A673 (cell line): ENCODE measurements at places on chromosomes 4 and X. TPM values are rescaled to one million over a fixed set of nuclear protein-coding genes. Genes with fewer than 3 reads are reported as not detected.

FABP2 gene
- not detected in 2 replicates for total RNA-seq

IQCM gene
- not detected in 2 replicates for total RNA-seq

GRCh38 chr4:128657638-128658037, 151.9 kb upstream of the JADE1 start:
- DNase-seq: no peak

- DNase-seq: peak; percentile 89
Measured at GRCh38 chr4:89572224-89572858, 264.6 kb downstream of the SNCA start.

GRCh38 chrX:118730500-118731247, 3.3 kb downstream of the IL13RA1 start:
- DNase-seq: no peak

GRCh38 chr4:105837037-105837436, 58.2 kb upstream of the NPNT start:
- DNase-seq: no peak

VGLL1 gene
- total RNA-seq: not detected in 2 replicates

TMEM255A gene
- total RNA-seq: 0.56 and 0.79 TPM in 2 replicates

DNA sequence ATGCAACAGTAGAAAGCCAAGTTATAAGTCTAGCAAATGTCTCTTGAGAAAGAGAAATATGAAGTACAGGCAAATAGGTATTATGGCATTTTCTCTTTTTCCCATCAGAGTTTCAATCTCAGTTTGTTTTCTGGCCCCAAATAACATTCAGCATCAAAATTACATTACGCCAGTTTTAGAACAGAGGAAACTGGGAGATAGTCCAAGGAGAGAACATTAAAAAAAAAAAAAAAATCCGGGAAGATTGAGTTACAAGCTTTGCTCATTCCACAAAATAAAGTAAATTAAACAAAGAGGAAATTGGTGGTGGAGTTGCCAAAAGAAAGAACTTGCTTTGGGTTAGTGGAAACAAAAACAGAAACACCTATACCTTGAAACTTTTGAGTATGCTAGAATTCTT, 50.4 kb upstream of the IL13RA2 start:
- no peak for DNase-seq

GRCh38 chr4:90246816-90247215, 119.6 kb downstream of the CCSER1 start:
- no peak for DNase-seq

DNA sequence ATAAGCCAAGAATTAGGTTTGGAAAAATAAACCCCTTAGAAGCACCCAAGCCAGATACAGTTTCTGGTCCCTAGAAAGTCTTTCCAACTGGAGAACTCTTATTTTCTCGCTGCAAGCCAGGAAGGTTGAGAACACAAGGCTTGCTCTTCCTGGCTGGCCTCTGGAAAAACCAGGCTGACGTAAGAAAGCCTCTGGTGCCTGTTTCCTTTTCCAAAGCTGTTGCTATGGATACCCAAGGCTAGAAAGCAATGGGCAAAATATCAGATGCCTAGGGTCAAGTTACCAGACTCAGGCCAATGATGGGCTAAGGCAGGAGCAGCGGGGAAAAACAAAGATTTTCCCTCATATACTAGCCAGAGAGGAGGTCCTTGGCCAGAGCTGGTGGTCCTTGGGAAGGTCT, 281.6 kb downstream of the KLHL13 start:
- no peak for DNase-seq

DNA sequence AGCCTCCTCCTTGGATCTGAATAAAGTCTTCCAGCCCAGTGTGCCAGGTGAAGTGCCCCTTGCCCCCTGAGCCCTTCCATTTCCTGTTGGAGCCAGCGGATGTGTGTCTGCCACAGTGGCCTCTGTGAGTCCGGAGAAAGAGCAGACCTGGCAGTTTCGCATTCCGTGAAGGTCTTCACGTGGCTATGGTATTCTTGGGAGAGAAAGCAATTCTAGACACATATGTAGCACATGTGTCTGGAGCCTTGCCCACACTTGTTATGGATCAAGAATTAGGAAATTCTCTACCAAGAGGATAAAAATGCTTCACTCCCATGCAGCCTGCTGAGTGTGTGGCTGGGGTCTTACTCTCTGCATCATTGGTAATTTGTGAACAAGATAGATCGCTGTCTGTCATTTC, 130.9 kb downstream of the REPS2 start:
- DNase-seq: no peak

RBBP7 gene
- total RNA-seq: 125 and 145 TPM in 2 replicates

DNA sequence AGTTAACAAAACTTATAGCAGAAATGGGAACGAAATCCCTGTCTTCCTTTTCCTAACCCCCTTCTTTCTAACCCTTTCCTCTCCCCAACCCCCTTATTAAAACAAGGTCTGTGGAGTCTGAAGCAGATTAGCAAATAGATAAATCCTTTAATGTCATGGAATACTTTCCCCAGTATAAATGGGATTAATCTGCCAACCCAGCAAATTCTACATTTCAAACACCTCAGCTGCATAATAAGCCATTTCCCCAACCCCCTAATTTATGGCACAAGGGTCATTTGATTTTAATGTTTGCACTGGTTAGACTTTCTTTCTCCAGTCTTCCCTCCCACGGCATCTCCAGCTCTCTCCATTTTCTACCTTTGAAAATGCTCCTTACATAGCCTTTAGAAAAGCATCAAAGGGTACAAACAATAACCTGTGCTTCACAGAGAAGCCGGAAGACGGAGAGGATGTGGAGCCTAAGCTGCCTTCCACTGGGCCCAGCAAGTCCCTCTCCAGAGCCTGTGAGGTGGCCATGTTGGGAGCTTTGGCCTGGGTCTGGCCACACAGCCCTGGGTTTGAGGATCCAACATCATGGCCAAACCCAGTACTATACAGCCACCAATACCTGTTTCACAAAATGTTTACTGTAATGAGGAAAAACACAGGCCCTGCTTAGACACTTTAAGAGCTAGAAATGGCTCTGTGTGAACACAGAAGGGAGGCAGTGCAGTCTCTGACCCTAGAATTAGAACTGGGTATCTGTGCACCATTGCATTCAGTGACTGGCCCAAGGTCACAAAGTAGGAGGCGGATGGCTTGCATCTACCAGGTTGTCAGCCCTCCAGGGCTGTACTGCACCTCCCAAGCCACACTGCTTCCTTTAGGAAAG, 56.9 kb upstream of the SPRY1 start:
- DNase-seq: peak; percentile 15

DNA sequence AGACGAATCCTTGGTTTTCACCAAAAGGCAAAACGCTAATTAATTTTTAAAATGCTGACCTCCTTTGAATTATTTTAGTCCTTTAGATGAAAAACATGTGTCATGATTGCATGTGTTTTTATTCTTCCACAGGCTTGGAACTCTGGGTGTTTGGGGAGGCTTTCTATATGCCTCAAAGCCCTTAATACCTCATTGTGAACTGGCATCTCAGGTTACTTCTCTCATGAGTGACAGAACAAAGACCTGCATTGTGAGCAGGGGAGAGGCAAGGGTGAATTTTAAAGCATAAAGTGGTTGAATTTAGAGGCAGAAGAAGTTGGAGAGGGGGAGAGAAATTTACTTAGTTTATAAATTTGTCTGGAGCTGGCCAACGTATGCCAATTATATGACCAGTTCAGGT, 119.5 kb downstream of the ARSF start:
- DNase-seq: no peak

- no peak for DNase-seq
Measured at GRCh38 chr4:130648570-130648969, 1552.6 kb downstream of the C4orf33 start.

AADAT gene
- total RNA-seq: 5.4 and 5.6 TPM in 2 replicates

SLC10A4 gene
- total RNA-seq: 4.4 and 5.2 TPM in 2 replicates

MAOA gene
- total RNA-seq: 6.1 and 8.5 TPM in 2 replicates

CSN2 gene
- total RNA-seq: not detected in 2 replicates

DNA sequence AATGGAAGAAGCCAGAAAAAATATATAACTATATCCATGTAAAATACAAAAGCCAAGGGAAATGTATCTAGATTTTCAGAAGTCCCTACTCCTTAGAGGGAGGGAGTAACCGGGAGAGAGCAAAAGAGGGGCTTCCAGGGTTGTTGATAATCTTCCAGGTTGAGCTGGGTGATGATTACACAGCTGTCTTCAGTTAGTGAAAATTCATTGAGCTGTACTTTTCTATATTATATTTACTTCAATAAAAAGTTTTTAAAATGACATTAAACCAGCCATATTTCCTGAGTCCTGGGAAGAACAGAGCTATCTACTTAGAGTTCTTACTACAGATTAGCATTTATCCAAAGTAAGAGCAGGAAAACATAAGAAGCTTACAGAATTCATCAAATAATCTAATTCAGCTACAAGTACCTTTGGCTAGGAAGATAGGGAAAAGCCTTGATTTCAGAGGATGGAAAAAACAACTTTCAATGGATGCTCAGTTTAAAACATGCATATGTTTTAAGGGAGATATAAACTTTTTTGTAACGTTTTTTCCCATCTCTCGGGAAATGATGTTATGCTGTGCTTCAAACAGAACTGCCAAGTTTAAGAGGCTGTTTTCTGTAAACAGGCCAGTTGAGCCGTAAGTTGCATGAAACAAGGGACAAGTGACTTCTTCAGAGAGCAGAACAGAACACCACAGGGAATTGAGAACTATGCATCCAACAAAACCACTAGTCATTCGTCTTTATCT, 204.6 kb downstream of the SCFD2 start:
- DNase-seq: no peak

CSAG2 gene
- total RNA-seq: not detected in 2 replicates

DUSP21 gene
- not detected in 2 replicates for total RNA-seq

GRCh38 chr4:151045907-151046306, 30.8 kb upstream of the LRBA start:
- DNase-seq: peak; percentile 23

DNA sequence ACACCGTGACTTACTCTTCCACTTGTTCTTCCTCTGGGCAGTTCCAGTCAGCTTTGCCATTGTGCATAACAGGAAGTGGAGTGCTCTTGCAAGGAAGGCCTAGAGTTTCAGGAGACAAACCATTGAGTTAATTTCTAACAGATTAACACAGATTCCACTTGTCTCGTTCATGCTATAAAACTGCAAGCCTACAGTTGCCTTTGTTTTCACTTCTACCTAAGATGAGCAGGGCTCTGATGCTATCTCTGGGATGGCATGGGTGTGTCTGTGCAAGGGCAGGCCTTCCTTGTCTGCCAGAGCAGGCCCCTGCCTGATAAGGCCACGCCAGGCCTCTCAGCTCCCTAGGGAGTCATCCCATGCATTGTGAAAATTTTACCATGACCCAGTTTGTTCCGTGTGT, 67.7 kb upstream of the PGRMC2 start:
- peak; percentile 14 for DNase-seq

PPP2R2C gene
- total RNA-seq: 0.20 TPM in 1 of 2 replicates, not detected in the other

DNA sequence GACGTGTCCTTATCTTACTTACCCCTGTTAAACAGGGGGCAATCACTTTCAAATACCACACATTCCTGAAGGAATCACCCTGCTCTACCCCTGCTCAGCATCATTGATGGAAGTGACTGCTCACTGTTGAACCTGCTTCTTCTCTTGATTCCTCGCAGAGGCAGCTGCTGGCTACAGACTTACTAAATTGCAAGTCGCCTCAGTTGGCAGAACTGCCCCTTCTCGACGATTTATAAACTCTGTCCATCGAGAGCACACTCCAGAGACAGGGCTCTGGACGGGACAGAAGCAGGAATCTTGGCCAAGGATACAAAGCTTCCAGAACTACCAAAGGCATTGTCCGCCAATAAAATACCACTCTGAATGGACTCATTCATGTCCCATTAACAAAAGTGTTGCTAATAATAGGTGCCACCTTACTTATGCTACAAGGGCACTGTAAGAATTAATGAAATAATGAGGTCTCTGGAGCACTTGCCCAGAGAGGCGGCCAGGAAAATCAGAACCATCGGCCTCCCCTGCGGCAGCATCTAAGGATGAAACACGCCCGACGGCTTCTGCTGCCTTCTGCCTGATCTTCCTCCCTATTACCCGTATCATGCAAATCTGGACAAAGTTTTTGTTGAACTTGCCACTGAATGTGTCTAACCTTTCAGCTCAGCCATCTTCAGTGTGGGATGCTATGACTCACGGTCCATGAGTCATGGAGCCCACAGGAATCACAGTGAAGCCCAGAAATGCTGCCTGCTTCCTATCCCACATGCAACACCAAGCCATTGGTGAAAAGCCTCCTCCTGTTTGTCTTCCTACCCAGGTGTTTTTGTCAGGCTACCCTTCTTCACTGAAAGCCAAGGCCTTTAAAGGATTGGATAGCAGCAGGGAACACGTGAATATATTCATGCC, 164.9 kb downstream of the MAML3 start:
- DNase-seq: peak; percentile 23
